CD14-positive monocyte (primary cell): ENCODE measurements at places on chromosomes 6 and 20.

DNA sequence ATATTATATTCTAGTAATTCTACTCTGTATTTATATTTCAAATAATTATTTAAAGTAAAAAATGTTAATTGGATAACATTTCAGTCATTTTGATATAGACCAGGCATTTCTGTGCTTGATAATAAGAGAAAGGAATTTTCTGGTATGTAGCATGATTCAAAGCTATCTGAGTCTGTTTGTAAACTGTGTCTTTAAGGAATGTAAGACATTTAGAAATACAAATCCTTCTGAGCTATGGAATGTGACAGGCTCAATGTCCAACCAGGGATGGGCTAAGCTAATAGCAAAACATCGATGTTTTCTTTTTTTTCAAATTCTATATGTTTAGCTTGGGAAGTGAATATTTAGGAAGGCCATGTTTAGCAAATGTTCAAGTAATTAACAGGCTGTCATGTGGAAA, 41.5 kb upstream of the FAM83B start:
- DNase-seq, result no peak

DNA sequence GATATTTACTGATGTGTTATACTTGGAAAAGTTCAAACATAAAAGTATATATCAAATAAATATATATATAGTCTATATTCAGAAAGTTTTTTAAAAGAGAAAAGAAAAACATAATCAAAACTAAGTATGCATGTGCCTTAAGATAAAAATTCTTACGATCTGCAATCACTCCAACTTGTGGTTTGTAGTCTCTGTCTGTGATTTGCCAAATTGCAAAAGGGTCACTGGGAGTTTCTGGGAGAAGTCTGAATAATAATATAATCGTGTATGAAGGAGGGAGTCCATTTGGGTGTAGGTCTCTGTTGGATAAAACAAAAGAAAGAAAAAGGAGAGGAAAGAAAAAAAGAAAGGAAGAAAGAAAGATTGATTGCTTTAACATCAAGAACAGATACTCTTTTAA, 92.4 kb downstream of the COL12A1 start:
- DNase-seq, result no peak

GRCh38 chr6:108585359-108585758, 24.6 kb downstream of the FOXO3 start:
- no peak for DNase-seq

- DNase-seq, result no peak
Measured at GRCh38 chr20:61104232-61104631, 147.8 kb upstream of the CDH4 start.
